HuH-7 (cell line): ENCODE measurements at places on chromosomes 5 and 9.

- no peak for DNase-seq
These were observed 16.5 kb downstream of the GARNL3 start for GRCh38 chr9:127280880-127281660.

- no peak for DNase-seq
These were observed 310.5 kb upstream of the TRPM3 start for GRCh38 chr9:71431931-71432330.

DNA sequence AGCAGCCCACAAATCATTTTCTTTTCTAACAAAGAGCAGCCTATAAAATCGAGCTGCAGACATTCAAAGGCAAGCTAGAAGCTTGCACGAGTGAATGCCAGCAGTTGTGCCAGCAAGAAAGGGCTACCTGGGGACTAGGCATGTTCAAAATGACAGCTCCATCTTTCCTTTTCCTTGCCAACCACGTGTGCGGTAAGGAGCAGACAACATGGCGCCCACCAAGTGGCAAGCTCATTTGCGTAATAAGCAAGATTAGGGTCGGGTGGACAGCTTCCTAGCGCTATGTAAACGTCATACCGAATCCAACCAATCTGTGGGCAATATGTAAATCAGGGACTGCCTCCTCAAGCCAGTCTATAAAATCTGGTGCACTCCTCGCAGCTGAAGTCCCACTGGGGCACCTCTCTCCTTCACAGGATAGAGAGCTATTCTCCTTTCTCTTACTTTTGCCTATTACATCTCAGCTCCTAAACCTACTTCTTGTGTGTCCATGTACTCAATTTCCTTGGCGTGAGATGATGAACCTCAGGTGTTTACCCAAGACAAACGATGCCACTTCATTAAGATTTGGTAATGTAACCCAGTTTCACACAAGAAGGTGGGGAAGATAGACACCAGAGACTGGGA, 22.5 kb upstream of the SPARC start:
- no peak for DNase-seq

- DNase-seq, result no peak
These were observed 1.3 kb downstream of the SPTAN1 start for GRCh38 chr9:128553728-128554127.

- DNase-seq, result no peak
These were observed 120.5 kb downstream of the MARCHF3 start for GRCh38 chr5:126909856-126910255.

DNA sequence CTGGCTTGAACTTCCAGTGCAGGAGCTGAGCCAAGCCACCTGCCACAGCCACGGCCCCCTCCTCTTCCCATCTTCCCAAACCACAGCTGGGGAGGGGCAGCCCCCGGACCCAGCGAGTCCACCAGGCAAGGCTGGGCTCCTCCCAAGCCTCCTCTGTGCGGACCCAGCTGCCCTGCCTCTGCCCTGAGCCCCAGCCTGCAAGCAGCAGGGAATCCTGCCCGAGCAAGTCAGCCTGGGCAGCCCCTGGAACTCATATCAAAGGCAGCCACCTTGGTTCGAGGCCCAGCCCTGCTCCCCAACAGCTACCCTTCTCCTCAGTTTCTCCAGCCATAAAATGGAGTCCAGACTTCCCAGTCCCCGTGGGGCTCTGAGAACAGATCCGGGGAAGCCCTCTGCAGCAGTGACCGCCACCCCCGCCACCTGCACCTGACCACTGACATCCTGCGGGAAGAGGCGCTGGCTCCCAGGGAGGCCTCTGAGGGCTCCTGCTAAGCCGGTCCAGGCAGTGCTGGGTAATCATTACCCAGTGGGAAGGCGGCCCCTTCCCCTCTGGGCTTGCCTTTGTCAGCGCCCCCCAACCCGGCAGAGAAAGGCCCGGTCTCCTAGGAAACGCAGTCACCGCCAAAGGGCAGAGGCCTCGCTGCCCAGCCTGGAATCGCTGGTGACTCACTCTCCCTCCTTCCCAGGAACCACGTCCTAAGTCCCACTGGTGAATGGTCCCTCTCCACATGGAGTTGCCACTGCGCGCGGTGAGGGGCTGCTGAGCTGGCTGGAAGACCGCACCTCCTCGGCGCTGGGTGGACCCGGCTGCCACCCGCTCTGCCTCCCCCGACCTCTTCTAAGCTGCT, 1.5 kb downstream of the VAV2 start:
- no peak for DNase-seq

DNA sequence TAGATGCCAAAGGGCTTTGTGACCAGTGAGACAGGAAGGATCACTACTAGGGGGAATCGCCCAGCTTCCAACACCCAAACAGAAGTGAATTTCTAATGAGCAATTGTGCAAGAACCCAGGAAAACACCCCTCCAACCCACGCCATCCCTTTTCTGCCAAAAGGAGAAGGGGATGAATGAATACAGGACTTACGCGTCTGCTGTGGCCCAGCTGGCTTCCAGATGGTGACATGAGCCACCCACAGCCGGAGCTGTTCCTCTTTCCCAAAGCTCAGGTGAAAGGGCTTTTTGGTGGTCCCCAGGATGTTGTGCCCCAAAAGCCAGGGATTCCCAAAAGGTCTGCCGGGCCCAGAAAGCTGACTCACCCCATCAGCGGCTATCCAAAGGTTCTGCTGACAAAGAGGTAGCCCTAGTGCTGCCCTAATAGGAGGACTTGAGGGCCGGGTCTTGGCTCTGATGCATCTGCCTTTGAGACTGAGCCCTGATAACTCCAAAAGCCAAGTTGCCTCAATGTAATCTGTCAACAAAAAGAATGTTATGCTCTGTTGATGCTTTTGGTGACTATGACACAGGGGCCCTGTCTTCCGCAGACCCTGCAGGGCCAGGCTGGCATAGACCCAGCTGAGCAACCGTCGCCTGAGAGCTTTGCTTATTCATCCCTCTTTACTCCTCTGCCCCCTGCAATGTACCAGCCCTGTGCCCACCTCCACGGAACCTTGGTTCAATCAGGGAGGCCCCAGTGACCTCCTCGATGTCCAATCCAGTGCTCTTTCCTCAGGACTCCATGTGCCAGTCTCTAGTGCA, 14.5 kb downstream of the GSN start:
- no peak for DNase-seq
